ENCODE measurements at places on chromosomes 2 and 18. TPM values are rescaled to one million over a fixed set of nuclear protein-coding genes. Genes with fewer than 3 reads are reported as not detected.

Gene MC5R
- total RNA-seq = 0.69 TPM

Gene SAG
- total RNA-seq = 1.4 TPM

Gene IL18RAP
- not detected for total RNA-seq

Gene MAL
- total RNA-seq = not detected

Gene TANC1
- total RNA-seq = 16.6 TPM

Gene RESP18
- total RNA-seq = 1.8 TPM

Gene TDRD15
- total RNA-seq = under 0.01 TPM

Data from diencephalon (tissue), 1 donor.